Stimulated activated effector memory CD8-positive, alpha-beta T cell treated with anti-CD3 and anti-CD28 coated beads, Interleukin-12 subunit alpha, Interleukin-12 subunit beta, amount 100 ng/mL, for 72 hours (primary cell): ENCODE measurements at places on chromosomes 13 and 19.
A peak's percentile ranks its signal among the peaks of the same experiment; 100 is the strongest.

DNA sequence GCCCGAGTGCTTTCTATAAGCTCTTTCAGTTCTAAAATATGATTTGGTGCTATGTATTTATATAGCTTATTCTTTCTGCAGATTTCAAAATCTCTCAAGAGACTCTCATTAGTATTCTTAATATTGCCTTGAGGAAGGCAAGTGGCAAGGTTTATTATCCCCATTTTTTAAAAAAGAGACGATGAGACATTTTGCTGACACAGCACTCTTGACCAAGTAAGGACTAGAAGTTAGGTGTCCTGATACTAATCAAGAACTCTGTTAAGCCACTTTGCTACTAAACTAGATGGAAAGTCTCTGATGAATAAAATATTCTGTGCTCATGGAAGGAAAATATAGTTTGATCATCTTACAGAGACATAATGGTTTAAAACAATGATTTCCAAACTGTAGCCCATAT, 164.7 kb downstream of the MZT1 start:
- DNase-seq, result no peak

GRCh38 chr19:47107953-47108746, 5.4 kb downstream of the ZC3H4 start:
- DNase-seq, result no peak

DNA sequence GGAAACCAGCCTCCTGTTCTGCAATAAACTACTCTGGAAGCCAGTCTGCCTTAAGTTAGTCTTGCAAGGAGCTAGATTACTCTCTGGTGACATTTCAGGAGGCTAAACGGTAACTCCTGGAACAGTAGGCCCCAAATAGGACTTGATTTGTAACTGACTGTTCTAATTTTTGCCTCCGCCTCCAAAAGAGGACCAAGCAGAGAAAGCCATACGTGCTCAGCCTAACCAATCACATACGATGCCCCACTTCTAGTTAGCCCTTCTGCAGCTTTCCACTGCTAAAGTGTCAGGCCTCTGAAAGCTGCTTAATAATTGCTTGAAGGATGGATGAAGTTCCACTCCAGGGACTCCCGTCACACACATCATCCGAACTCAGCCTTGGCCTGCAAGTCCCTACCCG, 744 bp downstream of the ZNF805 start:
- no peak for DNase-seq

DNA sequence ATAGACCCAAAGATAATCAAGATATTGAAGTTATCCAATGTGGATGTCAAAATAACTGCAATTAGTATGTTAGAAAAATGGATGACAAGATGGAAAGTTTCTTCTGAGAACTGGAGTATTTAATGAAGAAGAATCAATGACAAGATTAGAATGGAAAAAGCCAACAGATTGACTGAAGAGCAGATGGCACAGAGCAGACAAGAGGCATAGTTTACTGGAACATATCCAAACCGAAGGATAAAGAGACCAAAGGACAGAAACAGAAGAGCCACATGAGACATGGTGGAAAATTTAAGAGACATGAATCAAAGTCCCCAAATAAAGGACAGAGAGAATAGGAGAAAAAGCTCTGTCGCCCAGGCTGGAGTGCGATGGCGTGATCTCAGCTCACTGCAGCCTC, 89.6 kb upstream of the RXFP2 start:
- no peak for DNase-seq

DNA sequence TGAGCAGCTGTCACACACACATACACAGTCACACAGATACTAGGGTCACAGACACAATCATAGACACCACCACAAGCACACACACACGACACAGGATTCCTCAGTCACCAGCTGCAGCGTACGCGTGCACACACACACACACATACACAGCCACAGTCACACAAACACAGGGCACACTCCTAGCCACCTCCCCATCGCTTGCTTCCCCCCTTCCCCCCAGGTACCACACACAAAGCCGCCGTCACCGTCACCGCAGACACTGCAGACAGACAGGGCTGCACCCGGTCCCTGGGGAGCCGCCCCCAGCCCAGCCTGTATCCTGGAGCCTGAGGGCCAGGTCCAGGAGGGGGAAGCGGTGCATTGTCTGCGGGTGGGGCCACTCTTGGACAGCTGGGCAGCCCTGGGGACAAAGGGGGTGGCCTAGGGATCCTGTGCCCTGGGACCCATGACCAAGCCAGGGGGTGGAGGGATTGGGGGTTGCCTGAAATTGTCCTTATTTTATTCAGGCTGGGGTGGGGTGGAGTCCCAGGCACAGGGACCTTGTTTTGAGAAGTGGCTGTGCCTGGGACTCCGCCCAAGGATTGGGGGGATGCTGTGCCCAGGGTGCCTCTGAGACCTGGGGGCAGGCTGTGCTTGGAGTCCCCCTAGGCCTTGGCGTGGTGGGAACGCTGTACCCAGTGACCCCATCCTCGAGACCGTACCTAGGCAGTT, 957 bp downstream of the NUMBL start:
- no peak for DNase-seq

DNA sequence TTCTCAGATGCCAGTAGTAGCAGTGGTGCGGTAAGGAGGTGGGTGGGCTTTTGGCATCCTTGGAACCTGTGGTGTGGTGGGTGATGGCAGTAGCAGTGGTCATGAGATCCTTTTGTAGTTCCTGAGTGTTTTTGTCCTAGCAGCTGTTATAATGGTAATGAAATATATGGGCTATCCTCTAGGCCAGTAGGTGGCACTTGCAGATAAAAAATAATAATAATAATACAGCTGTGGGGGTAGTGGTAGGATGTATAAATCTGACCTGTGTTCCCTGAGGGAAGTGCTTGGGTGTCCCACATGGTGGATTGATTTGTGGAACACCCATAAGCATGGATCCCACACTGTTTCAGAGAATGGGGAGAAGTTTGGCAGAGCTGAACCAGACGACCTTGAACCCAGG, 334.0 kb downstream of the SLITRK5 start:
- DNase-seq, result no peak

GRCh38 chr13:99469041-99469440, 32.2 kb upstream of the TM9SF2 start:
- DNase-seq, result no peak

DNA sequence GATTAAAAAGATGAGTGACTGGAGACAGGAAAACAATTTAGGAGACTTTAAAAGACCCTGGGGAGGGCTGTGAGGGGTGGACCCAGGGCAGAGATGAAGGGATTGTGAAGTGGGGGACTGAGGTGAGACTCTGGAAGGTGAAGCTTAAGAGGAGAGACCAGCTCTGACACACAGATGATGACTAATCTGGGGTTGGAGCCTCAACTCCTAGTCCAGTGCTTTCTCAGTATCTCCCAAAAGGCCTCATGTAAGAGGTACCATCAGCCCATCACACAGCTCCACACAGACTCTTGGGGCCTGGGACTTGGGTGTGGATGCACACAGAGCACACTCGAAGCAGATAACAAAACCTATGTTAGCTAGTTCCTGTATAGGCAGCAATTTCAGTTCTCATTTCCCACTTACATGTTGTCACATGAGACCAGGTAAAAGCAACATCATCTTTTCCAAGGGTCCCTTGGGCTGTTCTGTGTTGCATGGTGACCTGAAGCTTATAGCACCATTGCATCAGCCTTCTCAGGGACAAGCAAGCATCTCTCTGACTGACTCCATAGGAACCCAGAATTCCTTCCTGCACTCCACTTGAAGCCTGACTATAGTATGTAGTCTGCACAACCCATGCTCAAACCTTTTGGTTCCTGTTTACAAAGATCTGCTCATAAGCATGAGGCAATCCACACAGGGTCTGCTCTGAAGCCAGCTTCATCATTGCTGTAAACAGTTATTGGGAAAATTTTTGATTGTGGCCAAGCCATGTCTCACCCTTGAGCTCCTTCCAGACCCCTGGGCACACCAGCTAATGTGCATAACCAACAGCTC, 88.6 kb upstream of the MYCBP2 start:
- no peak for DNase-seq

DNA sequence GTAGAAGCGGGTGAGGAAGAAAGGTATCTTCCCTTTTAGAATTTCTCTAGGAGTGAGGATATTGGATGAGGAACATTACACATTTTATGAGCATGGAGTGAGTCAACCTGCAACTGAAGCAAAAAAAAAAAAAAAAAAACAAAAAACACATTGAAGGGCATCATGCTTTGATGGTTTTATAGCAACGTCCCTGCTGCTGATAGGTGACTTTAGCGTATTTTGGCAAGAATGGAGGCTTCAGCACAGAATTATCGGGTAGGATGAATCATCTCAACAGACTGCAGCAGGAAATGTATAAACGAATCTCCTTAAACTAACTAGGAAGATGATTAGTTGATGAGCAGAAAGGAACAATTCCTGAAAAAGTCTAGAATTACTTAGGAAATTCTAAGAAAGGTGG, 1359.6 kb upstream of the ATXN8OS start:
- DNase-seq, result no peak

DNA sequence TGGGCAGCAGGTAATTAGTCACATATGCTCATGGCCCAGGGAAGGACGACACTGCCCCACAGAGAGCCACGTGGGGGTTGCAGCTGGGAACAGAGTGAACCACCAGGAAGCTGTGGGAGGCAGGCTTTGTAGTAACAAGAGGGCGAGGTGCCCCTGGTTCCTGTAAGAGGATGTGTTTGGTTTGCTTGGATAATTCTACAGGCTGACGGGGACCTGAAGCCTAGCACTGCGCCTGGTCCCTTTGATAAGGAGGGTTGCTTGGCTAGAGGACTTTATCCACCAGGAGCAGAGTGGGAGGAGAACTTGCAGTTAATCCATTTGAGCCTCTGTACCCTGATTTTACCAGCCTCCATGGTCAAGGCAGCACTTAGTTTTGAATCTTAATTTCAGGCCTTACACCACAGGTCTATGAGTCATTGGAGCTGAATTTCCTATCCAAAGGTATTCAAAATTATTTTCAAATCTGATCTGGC, 67.4 kb upstream of the CLDN10 start:
- DNase-seq, result no peak

- DNase-seq, result no peak
Observed at GRCh38 chr19:53394522-53394973, 401 bp upstream of the ZNF765 start.

DNA sequence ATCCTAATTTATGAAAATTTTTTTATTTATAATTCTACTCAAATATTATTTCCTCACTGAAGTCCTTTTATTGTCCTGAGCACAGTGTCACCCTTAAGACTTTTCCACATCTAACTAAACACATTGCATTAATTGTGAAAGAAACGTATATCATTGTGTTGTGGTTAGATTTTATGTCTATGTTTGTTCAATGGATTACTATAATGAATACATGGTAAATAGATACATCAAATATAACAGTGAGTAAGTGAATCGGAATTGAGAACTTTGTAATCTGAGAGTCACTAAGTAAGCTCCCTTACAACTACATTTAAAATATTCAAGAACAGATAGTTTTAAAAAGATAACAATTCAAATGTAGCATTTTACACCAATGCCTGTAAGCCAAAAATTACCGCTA, 417.6 kb upstream of the PCDH20 start:
- no peak for DNase-seq

- no peak for DNase-seq
Observed at GRCh38 chr19:13103581-13104359, 1.1 kb upstream of the LYL1 start.

- no peak for DNase-seq
Observed at GRCh38 chr13:48233889-48234488, 983 bp downstream of the ITM2B start.

DNA sequence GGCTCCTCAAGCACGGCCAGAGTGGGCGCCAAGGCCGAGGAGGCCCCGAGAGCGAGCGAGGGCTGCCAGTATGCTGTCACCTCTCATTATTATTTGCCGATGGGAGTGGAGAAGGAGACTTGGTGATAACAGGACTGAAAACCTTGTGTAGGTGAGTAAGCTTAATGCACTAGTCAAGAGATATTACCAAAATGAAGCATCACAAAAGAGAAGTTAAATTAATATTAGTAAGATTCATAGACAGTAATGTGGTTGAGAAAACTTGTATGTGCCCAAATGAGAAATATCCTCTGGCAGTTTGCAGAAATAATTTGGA, 204.5 kb upstream of the SLITRK1 start:
- DNase-seq, result no peak

DNA sequence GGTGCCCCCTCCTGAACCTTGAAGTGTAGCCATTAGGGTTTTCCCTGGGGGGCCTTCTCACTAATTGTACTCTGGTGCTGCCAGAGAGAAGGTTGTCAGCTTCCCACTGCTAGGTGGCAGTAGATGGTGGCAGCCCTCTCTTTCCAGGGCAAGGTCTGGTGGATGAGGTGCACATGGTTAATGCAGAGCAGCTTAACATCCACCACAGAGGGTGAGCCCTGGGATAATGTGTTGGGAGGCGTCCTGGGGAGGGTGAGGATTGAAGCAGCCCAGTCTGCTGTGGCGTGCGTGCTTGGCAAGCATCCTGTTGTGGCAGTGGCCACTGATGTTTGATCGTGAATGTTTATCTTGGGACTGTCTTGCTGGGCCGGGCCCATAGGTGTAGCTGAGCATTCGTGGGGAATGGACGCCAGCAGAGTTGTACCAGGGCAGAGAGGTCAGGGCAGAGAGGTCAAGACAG, 5.8 kb downstream of the EGLN2 start:
- DNase-seq, result no peak

GRCh38 chr19:10625762-10626138, 397 bp downstream of the SLC44A2 start:
- DNase-seq, result no peak

GRCh38 chr19:39839678-39840327, 5.8 kb upstream of the DYRK1B start:
- DNase-seq, result no peak

GRCh38 chr13:28031220-28031895, 42.9 kb upstream of the URAD start:
- DNase-seq, result no peak

GRCh38 chr13:106597749-106598395, 29.9 kb upstream of the ARGLU1 start:
- no peak for DNase-seq

GRCh38 chr13:40568246-40569023, 98.0 kb downstream of the FOXO1 start:
- no peak for DNase-seq

DNA sequence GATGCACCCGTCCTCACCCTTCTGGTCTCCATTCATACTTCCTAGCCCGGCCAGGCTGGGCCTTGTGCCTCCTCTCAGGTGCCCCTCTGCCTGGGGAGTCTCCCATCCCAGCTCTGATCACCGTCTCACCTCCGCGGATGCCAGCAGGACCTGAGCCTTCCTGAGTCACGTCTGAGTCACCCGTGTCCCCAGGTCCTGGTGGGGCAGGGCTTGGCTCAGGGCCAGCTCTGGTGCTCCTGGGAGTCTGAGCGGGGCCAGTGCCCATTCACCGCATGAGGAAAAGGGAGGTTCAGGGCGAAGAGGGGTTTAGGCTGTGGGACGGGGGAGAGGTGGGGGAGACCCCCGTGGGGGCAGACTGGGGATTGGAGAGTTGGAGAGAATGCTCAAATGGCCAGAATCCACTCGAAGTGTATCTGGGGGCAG, 593 bp downstream of the ATP8B3 start:
- peak; percentile 65 for DNase-seq
